ENCODE measurements at places on chromosomes 2 and 18.
A peak's percentile ranks its signal among the peaks of the same experiment; 100 is the strongest.

DNA sequence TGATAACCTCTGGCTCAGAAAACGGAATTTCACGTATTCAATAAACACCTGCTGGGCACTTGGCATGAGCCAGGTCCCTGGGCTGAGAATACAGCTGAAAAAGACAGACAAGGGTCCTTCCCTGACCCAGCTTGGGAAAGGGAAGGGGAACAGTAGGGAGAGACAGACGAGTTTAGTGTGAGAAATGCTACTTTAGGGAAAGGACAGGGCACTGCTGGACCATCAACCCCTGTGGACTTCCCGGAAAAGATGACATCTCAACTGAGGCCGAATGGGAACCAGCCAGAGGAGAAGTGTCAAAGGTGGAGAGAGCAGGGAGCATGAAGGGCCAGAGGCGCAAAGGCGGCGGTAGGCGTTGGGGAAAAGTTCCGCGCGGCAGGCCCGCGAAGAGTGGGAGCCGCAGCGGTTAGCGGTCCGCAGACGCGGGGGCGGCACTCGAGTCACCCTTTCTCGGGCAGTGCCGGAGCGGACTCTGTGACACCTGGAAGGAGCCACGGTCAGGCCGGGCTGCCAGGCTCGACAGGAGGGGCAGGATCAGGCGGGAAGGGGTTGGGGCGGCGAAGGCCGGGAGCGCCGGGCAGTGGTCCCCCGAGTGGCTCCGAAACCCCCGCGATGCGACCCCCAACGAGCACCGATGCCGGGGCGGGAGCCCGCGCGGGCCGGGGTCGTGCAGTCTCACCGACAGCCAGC lies 519 bp downstream of the TEX261 start:
- DNase-seq: peak; percentile 53

- DNase-seq: no peak
Observed at GRCh38 chr2:237269138-237269875, 144.7 kb downstream of the COL6A3 start.

DNA sequence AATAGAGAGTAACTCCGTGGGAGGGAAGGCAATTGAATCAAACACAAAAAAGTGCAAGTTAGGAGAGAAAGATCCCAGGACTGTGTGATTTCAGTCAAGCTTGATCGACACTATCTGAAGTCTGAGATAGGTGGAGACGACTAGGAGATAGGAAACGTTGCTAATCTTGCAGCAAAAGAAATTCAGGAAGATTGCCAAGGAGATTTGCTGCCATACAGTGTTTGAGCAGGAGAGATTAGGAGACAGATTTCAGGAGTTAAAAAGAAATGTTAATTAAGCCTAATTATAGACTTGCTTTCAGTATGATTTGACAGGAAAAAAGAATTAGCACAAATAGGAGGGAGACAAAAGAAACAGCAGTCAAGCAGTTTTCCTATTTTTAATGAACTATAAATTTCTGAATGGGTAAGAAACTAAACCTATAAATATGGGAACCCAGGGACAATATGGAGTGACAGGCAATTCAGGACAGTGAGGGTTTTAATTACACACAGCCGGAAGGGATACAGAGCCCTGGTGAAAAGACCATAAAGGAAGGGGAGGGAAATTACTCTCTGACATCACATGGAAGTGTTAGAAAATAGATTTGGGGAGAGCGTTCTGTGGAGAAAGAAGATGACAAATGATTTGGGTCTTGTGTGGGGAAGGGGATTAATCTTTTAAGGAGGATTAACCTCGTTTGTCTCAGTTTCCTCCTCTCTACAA lies 72.6 kb downstream of the SUCLG1 start:
- DNase-seq: no peak

DNA sequence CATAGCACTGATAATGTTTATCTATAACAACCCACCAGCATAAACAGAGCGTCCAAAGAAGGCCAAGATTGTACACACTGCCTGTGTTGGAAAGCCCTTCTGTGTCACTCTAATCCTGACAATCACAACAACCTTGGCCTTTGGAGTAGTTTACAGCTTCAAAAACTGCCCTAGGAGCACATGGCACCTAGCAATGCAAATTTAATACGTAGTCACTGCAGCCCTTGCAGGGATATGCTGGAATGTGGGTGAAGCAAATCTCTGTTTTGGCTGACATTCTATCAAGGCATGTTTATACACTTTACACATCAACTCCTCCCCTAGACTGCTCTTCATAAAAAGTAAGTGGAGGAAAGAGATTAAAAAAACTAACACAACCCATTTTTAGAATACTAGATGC lies 66.8 kb downstream of the GRB14 start:
- no peak for DNase-seq

- peak; percentile 70 for DNase-seq
Observed at GRCh38 chr18:26091047-26091630, 726 bp upstream of the SS18 start.

DNA sequence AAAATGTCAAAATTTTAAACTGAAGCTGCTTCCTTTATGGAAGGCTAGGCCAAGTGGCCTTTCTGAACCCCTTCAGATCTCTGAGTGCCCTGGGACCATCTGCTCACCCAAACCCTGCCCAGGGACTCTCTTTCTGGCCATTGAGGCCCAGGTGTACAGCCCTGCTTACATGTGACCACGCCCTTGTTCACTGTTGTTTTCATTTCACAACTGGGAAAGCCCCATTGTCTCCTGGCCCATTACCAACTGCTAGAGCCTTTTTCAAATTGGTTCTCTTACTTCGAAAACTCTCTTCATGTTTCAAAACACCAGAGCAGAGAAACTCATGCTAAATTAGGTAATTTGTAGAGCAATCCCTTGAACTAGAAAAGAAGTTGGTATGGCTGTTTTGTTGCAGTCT lies 219.5 kb upstream of the TANK start:
- DNase-seq: no peak

GRCh38 chr2:127623388-127624319 lies 22.3 kb upstream of the GPR17 start:
- DNase-seq: no peak

- no peak for DNase-seq
Observed at GRCh38 chr2:56576001-56576400, 392.2 kb downstream of the CCDC85A start.

DNA sequence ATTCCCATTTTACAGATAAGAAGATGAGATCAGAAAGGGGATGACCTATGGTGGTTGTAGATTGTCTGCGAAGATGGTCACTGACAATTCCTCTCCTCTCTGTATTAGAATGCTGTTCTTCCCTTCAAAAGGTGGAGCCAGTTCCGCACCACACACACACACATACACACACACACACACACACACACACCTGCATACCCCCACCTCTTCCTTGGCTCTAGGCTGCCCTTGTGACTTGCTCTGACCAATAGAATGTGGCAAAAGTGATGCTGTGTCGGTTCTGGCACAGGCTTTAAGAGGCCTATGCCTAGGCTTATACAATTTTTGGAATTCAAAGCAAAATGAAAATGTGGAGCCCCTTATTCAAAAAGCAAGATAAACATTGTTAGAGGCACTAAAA lies 88.0 kb downstream of the ZFP36L2 start:
- DNase-seq: no peak

GRCh38 chr18:66873899-66874298 lies 270.0 kb upstream of the CDH19 start:
- DNase-seq: no peak

DNA sequence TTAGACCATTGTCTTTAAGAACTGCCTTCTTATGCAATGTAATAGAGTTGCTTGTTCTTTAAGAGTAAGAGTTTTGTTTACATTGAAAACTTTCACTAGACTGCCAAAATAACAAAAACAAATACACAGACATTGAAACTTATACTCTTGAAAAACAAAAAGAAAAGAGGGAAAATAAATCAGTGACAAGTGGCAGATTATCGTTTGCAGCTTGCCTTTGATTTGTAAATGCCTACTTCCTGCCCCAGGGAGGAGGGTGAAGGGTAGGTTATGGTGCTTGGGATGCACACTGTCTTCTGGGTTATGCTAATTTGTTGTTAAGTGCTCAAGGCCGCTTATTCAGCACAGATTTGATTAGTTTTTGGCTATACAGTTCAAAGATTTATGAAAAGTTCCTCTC lies 198.7 kb downstream of the TGIF1 start:
- no peak for DNase-seq

All from small intestine (tissue), 16 donors.